Activated CD4-positive, alpha-beta T cell treated with anti-CD3 and anti-CD28 coated beads for 36 hours (primary cell): ENCODE measurements at places on chromosomes 12 and 14. TPM values are rescaled to one million over a fixed set of nuclear protein-coding genes. Genes with fewer than 3 reads are reported as not detected.

Gene KRT71
- total RNA-seq: not detected

Gene NRXN3
- total RNA-seq: not detected

Gene TMEM19
- 12.9 TPM for total RNA-seq

Gene TRPV4
- total RNA-seq: not detected

Gene FZD10
- total RNA-seq: not detected

Gene CAPS2
- total RNA-seq: 2.6 TPM

Gene ZNF891
- total RNA-seq: 2.1 TPM

Gene NEDD8
- total RNA-seq: 217 TPM

Gene DDX11
- 97.0 TPM for total RNA-seq

Gene PIWIL1
- total RNA-seq: not detected

Gene OTUB2
- total RNA-seq: 0.75 TPM

GRCh38 chr12:124545508-124546418, 21.6 kb downstream of the NCOR2 start:
- peak; percentile 85 for DNase-seq

GRCh38 chr12:56521209-56521589, 421 bp upstream of the RBMS2 start:
- no peak for DNase-seq

GRCh38 chr14:105436891-105437722, 17.5 kb downstream of the MTA1 start:
- no peak for DNase-seq

DNA sequence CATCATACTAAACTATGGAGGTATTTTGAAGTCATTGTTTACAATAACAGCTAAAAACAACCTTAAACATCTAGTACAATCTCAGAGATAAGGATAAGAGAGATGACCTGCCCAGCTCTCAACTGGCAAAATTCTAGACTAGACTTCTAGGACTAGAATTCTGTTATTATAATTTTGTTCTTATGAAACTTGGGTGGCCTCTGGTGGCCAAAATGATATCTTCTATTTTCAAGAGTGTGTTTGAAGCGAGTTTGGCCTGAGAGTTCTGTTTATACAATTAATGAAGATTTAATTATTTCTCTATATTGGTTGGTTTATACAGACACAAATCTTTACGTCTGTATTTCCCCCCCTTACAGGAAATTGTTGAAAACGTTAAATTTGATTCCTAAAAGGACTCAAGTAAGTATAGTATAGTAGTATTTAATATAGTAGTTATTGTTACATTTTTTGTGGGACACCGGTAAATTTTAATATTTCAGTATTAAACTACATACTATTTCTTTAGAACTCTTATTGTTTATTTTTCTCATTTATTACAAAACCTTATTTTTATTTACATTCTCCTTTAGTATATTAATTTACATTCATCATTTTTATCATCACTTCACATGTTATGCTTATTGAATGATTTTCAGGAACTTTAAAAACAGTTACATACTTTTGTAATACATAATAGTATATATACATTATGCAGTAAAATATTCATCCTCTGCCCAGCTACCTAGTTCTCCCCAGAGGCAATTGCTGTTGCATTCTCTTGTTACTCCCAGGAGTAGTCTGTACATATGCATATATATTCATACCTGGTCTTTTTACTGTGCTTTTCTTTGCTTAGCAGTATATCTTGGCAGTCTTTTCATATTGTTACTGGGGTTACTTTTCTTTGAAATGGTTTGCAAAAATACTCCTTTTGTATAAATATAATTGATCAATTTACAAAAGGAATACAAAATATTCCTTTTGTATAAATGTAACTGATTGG, 6.6 kb downstream of the PPHLN1 start:
- peak; percentile 32 for DNase-seq

DNA sequence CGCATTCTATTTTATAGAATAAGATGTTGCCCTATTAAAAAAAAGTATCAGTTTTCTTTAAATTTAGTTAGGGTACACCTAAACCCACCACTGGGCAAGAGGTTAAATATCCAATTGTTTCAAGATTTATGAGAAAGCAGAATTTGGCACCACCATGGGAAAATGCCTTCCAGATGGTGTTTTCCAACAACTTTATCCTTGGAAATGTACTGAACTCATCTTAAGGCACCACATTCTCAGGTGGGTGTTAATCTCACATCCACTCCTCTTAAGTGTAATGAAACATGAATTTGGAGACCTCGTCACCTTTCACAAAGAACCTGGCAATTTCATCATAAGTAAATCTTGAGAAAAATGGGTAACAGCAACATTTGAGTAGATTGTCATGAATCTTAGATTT, 13.1 kb downstream of the CBX5 start:
- DNase-seq: no peak

- no peak for DNase-seq
These were observed 151.6 kb downstream of the CALM1 start for GRCh38 chr14:90548455-90548854.

- no peak for DNase-seq
These were observed 647 bp downstream of the OR6C70 start for GRCh38 chr12:55469291-55469690.

DNA sequence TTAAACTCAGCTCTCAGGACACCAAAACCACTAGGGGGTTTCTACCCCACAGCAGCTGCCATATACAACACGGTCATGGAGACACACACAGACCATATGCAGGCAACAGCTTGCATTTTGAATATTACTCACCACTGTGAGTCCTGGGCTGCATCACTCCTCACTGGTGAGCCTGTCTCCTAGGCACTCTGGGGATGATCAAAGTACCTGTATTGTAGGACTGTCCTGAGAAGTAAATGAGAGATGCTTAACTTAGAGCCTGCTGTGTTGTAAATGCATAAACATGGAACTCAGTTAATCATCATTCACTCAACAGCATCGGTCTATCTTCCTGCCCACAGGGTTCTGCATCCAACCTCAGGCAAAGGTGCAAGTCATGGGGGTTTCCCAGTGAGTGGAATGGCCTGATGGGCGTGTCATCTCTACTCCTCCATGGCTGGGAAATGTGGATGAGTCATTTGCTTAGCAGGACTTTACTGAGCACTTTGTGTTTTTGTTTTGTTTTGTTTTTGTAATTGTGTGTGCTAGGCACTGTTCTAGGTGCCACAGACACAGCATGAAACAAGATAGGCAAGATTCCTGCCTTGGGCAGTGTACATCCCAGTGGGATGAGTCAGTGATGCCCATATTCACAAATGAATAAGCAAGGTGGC, 1141.2 kb upstream of the TMEM132C start:
- DNase-seq: peak; percentile 72

DNA sequence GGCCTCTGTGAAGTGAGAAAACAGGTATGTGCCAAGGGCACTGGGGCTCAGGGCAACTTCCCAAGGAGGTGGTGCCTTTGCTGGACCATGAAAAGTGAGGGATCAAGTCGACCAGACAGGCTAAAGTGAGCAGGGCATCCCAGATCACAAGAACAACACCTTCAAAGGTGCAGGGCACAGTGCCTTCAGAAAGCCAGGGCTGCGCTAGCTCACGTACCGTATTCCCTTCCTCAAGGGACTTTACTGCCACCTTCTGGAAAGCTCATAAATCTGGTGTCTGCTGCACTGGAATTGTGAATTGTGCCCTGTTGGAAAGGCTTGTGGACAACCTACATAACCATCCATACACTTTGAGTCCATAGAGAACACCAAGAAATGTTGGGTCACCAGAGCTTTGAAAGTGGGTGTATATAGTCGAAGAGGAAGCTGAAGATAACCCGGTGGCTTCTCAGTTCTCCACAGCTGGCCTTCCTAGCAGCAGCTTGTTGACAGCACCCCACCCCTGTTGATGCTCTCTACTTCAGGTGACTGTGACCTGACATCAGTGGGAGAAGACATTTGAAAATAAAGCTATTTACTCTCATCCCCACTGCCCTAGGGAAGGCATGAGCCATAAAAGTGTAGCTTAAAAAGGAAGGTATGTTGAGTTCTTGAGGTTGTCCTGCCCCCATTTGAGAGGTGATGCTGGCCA, 24.5 kb downstream of the FIGNL2 start:
- peak; percentile 55 for DNase-seq

DNA sequence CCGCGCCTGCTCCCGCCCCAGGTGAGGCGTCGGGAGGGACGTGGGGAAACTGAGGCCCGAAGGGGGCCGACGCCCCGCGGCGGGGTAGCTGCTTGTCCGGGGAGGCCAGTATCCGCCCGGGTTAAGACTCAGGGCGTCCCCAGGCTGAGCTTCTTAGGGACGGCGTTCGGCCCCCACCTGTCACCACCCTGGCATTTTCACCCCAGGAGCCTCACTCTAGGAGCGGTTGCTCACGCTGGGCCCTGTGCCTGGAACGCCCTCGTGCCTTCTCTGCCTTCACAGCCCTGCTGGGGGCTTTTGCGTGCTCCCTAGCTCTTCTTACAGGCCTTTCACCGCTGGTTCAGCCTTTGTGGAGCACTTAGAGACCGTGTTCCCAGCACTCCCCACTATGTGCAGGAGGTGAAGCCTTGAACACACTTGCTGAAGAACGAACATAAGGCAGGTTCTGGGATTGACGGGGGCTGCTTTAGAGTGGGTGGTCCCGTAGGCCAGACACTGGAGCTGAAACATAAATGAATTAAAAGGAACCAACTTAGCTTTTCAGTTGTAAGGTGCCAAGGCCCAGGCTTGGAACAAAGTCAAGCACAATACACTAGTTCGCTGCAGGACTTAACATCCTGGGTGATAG, 601 bp downstream of the ZNF839 start:
- peak; percentile 56 for DNase-seq

- no peak for DNase-seq
These were observed 827.9 kb downstream of the FLRT2 start for GRCh38 chr14:86357876-86358275.

GRCh38 chr12:130463275-130463658, 125.6 kb downstream of the PIWIL1 start:
- DNase-seq: no peak

- no peak for DNase-seq
These were observed 218.6 kb downstream of the SYT1 start for GRCh38 chr12:79083181-79083580.

- DNase-seq: no peak
These were observed 145.1 kb downstream of the KIF26A start for GRCh38 chr14:104283197-104284106.

DNA sequence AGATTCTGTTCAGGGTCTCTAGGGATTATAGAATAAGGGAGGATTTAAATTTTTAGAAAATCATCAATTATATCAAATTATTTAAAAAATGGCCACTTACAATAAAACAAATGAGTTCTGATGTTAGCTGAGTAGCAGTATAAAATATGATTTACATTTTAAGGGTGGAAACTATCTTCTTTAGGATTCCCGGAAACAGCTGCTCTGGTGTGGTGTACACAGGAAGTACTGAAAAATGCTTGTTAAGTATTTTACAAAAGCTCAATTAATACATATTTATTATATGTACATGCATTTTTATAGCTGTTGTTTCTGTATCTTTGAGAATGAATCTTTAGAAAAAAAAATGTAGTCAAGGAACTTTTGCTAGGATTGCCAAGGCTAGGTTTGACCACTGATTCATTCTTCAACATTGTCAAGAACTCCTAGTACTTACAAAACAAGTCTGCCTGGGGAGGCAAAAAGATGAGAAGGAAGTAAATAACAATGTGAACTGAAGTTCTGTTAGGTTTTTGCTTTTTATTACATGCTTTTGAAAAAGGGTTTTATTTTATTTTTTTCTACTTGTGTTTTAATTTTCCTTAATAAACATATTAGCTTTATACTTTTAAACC, 48.0 kb downstream of the ARF6 start:
- DNase-seq: no peak

- DNase-seq: no peak
These were observed 33.1 kb downstream of the SYNDIG1L start for GRCh38 chr14:74392616-74393570.

- DNase-seq: no peak
These were observed 90.5 kb downstream of the TTC8 start for GRCh38 chr14:88914956-88915355.

GRCh38 chr12:84046859-84047258, 865.7 kb downstream of the SLC6A15 start:
- no peak for DNase-seq

DNA sequence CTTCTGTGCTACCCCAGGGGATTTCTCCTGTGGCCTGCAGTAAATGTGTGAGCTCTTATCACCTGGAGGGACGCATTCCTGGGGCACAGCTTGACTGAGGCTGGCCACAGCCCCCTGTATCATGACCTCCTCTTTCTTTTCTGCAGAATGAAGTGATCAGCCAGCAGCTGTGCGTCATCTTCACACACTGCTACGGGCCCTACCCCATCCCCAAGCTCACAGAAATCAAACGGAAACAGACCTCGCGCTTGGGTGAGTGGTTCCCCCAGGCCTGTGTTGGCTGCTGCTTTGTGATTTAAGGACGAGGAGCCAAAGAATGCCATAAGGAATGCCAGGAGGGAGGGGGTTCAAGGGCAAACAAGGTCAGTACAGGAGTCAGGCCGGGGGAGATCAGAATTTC, 50.5 kb upstream of the PWP1 start:
- no peak for DNase-seq

GRCh38 chr12:116884871-116885270, 3.6 kb upstream of the HRK start:
- no peak for DNase-seq

- no peak for DNase-seq
These were observed 81.9 kb upstream of the PELI2 start for GRCh38 chr14:56036353-56036752.

DNA sequence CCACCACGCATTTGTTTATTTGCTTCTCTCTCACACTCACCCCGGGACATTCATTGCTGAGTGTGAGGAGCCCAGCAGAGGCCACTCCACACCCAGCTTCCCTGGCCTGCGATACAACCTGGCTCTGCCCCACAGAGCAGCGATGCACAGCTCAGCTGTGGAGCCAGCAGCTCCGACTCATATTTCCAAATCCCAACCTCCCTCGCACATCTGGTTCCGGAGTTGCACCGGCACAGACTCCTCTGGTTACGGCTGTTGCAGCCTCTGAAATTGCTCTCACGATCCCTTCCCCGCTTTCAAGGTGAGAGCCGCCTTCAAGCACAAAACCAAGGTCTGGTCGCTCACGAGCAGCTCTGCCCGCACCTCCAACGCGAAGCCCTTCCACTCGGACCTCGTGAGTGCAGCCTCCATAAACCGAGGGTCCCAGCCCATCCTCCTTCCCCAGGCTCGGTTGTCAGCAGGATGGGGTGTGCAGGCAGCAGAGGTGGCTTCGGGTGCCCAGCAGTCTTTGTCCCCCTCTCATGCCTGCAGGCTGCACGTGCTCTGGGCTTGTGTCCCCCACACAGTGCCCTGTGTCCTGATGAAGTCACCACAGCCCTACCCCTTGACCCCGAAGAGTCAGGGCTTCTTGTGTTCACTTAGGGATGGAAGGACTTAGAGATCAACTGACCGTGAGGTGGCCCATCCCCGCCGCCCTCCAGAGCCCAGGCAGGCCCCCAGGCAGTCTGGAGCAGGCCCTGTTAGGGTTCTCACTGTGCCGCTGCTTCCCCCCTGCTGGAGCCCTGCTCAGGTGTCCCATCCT, 184.3 kb downstream of the ADGRD1 start:
- no peak for DNase-seq

DNA sequence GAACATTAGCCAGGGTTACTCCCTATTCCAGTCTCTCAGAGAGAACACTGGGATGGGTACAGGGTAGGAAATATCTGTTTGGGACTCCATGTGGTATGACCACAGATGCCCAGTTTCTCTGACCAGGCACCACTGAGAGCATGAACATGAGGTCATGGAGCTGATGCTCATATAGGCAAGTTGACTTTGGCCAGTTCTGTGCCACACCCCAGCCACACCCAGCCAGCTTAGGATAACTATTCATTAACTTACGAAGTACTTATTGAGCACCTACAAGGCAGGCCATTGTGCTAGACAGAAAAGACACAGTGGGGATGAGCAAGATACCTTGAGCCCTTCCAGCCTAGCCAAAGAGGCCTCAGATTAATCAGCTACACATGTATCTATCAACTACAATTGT, 262.5 kb downstream of the DPF3 start:
- no peak for DNase-seq
